ENCODE measurements at places on chromosomes 7 and 10.

GRCh38 chr7:44158096-44158872 lies 17.2 kb upstream of the MYL7 start:
- DNase-seq: no peak

DNA sequence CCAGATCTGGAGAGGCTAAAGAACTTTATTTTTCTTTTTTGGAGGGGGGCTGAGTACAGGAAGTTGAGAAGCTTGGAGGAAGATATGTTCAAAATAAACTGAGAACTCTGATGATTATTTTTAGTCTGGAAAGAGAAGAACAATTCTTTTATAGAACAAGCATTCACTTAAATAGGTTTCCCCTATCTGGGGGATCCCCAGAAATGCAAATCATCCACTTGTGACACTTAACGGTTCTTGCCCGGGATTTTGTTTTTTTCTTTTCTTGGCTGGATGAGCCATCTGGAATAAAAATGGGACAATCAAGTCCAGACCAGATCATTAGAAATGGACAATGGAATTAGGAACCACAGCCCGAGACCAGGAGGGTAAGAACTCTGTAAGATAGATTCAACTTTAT lies 95.9 kb upstream of the EGR2 start:
- no peak for DNase-seq

DNA sequence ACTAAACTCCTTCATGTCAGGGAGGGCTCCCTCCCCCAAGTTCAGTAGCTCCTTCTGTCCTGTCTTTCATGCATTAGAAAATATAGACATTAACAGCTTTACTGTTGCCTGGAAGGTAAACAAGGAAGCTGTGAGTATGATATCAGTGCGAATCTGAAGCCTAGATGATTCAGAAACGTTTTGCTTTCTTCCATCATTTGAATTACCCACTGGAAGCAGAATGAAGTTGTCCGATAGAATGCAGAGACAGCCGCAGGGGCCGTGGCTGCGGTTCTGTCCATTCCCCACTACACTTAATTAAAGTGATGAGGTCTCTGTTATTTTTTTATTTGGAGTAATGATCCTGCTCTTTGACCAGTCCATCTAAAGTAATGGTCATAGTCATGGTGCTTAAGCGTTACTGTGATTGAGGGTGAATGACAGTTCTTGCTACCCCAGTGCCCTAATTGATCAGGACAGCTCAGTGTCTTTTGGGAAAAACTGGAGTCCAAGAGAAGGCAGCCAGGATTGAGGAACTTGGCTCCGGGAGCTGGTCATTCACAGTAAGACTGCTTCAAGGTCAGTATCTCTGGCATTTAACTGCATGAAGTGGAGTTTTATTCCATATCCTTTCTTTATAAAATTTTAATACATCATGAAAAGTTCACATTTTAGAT lies 69.9 kb downstream of the PTPRE start:
- no peak for DNase-seq

GRCh38 chr7:20393021-20393610 lies 62.4 kb downstream of the ITGB8 start:
- DNase-seq: no peak

- DNase-seq: no peak
These were observed 125.1 kb downstream of the CELF2 start for GRCh38 chr10:11142777-11143176.

DNA sequence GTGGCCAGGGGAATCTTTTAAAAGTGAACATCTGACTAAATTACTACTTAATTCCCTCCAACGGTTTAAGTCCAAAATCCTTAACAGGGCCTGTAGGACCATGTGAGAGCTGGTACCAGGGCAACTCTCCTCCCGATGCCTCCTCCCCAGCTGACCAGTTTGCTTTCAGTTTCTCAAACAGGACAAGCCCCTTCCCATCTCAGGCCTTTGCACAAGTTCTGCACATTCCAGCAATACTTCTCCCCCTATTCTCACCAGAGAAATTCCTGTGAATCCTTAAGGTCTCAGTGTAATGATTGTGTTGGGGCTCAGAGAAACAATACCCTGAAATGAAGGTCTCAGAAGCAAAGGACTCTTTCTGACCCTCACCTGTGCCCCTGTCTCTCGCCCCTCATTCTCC lies 8.0 kb upstream of the CALHM1 start:
- DNase-seq: no peak

DNA sequence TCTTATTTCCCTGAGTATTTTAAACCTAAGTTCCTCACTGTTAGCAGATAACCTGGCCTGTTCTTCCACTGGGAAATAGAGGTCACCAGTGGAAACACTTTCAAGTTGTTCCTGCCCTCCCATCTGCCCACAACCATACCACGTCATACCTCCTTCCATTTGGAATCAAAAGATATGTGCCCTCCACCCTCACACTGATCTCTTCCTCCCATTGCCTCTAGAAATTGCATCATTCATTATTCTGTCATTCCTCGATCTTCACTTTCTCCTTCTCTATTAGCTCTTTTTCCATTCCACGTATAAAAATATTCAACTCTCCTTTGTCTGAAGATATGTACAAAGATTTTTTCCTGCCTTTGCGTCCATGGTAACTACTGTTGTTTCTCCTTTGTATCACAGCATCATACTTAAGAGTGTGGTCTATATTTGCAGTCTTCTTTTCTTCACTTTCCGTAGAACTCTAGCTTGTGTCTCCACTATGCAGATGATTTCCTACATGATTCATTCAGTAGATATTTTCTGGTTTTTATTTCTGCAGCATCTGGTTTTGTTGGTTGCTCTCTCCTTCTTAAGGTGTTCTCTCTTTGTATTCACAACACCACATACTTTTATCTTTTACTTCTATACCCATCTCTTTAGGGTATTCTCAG lies 312.3 kb downstream of the REEP3 start:
- DNase-seq: no peak

DNA sequence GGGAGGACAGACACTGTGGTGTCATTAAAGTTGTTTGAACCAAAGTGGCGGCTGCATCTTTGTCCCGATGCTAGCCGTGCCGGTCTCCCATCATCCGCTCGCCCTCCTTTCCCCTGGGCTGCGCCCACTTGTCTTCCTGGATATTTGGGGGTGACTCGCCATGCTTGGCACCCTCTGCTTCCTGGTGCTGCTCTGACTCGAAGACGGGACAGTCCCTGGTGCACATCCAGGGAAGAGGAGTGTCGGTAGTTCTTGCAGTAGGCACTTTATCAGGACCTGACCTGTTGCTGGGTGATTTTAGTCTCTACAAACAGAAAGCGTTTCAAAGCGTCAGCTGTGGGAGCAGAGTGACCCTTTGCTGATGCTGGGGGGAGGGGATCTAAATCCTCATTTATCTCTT lies 68.3 kb upstream of the DNAJB6 start:
- DNase-seq: no peak

DNA sequence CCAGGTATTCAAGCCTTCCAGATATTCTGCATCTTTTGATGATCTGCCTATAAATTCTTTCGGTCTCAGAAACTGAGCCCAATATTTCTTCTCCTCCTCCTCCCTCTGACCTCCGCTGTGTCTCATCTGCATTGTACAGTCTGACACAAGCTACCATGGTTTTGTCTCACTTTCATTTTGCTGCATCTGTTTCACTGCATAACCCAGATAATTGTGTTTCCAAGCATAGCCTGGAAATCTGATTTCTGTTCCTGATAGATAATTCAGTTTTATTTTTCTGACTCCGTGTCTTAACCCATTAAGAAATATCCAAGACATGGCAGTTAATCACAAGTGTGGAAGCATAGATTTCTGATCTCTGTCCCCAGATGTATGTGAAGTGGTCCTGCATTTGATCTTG lies 374.2 kb upstream of the SEMA3A start:
- no peak for DNase-seq

GRCh38 chr10:113473851-113474250 lies 79.0 kb upstream of the HABP2 start:
- DNase-seq: no peak

DNA sequence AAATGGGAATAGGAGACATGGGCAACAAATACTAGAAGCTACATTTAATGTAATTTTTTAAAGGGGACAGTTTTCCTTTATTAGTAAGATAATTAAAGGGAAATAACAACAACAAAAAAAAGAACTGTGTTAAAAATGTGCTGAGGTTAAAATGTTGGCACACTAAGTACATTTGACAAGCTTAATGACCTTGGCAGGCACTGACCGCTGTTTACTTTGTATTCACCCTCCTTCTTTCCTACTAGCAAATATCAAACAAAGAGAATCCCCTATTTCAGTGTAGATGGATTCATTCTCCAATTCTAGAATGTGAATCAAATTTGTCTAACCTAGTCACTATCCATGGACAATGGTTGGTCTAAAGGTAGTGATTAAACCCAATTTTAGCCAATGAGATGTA lies 77.5 kb upstream of the TOMM7 start:
- no peak for DNase-seq

- no peak for DNase-seq
These were observed 339.0 kb downstream of the GATA3 start for GRCh38 chr10:8393531-8393930.

- no peak for DNase-seq
These were observed 190.9 kb downstream of the RNLS start for GRCh38 chr10:88392222-88392621.

DNA sequence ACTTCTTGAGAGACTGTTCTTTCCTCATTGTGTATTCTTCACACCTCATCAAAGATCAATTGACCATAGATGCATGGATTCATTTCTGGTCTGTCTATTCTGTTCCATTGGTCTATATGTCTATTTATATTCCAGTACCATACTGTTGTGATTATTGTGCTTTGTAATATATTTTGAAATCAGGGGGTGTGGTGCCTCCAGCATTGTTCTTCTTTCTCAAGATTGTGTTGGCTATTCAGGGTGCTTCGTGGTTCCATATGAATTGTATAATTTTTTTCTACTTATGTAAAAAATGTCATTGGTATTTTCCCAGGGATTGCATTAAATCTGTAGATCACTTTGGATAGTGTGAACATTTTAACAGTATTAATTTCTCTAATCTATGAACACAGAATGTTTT lies 106.5 kb downstream of the EPC1 start:
- no peak for DNase-seq

DNA sequence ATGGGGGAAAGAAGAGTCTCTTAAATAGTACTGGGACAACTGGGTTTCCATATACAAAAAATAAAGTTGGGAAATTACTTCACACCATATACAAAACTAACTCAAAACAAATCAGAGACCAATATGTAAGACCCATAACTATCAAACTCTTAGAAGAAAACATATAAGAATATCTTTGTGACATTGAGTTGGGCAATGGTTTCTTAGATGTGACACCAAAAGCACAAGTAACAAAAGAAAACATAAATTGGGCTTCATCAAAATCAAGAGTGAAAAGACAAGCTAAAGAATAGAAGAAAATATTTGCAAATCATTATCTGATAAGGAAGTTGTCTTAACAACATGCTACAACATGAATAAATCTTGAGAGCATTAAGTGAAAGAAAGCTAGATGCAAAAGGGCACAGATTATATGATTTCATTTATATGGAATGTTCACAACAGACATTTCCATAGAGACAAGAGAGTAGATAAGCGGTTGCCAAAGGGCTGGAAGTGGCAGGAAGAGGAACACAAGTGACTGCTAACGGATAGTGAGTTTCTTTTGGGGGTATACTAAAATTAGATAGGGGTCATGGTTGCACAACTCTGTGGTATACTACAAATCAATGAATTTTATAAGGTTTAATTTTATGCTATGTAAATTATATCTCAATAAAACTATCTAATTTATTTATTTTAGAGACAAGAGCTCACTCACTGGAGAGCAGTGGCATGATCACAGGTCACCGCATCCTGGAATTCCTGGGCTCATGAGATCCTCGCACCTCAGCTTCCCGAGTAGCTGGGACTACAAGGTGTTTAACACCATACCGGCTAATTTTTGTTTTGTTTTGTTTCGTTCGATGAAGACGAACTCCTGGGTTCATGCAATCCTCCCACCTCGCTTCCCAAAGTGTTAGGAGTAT lies 35.4 kb downstream of the JMJD1C start:
- no peak for DNase-seq

GRCh38 chr7:11748884-11749283 lies 83.1 kb downstream of the THSD7A start:
- no peak for DNase-seq

GRCh38 chr7:35761871-35762677 lies 38.8 kb upstream of the SEPTIN7 start:
- DNase-seq: no peak

GRCh38 chr10:119413471-119414080 lies 128.9 kb downstream of the RGS10 start:
- DNase-seq: peak; percentile 74
